ENCODE measurements at places on chromosomes 7 and 10. TPM values are rescaled to one million over a fixed set of nuclear protein-coding genes. Genes with fewer than 3 reads are reported as not detected.

OPN4 gene
- total RNA-seq = not detected

PCGF5 gene
- total RNA-seq = 43.0 TPM

MEIG1 gene
- not detected for total RNA-seq

FBXO24 gene
- total RNA-seq = not detected

CCL24 gene
- total RNA-seq = not detected

HOXA1 gene
- not detected for total RNA-seq

LRRC4 gene
- total RNA-seq = not detected

LIPK gene
- total RNA-seq = not detected

TMEM273 gene
- 20.9 TPM for total RNA-seq

LRRC61 gene
- total RNA-seq = 31.1 TPM

SKIDA1 gene
- total RNA-seq = 0.13 TPM

JAKMIP3 gene
- not detected for total RNA-seq

NKX1-2 gene
- not detected for total RNA-seq

LIPA gene
- 33.8 TPM for total RNA-seq

CYP3A5 gene
- total RNA-seq = 0.27 TPM

VSTM4 gene
- not detected for total RNA-seq

RPP38 gene
- 18.5 TPM for total RNA-seq

GIMAP7 gene
- total RNA-seq = 3.4 TPM

PIK3AP1 gene
- total RNA-seq = 142 TPM

NOS3 gene
- 0.32 TPM for total RNA-seq

DKK1 gene
- total RNA-seq = 0.77 TPM

CELF2 gene
- total RNA-seq = 98.2 TPM

DEPP1 gene
- total RNA-seq = 8.6 TPM

All from GM12878 (cell line).